ENCODE measurements at places on chromosomes 1 and 21.

- H3K27ac ChIP-seq: peak overlapping the region; percentile 89
- H3K27me3 ChIP-seq: no peaks in the 10 kb centered on the region
- H3K4me1 ChIP-seq: peaks cover 46% of the 10 kb centered on the region
- no peak overlapping the region for H3K4me3 ChIP-seq
- DNase-seq: no peak
- peaks cover 16% of the 10 kb centered on the region for H3K36me3 ChIP-seq
Observed at GRCh38 chr1:1308756-1309250, 406 bp downstream of the PUSL1 start.

- no peaks in the 10 kb centered on the region for H3K27me3 ChIP-seq
- peak overlapping the region; percentile 65 for H3K27ac ChIP-seq
- peaks cover 30% of the 10 kb centered on the region for H3K36me3 ChIP-seq
Observed at GRCh38 chr1:145858238-145858900, 512 bp downstream of the PIAS3 start.

DNA sequence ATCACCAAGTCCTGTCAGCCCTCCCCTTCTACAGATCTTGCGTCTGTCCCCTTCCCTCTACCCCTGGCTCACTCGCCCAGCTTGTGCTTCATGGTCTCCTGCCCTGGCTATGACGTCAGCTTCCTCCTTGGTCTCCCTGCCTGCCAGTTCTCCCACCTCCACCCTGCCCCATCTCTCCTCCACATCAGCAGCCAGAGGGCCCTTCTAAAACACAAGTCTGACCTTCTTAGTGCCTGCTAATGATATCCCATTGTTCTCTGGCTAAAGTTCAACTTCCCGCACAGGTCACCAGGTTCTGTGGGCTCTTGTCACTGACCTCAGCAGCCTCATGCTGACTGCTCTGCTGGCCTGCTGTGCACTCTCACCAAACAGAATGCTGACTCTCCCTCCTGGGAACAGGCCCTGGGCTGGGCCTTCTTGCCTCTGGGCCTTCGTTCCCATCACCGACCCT is 24.7 kb upstream of the MYCL start:
- H3K4me1 ChIP-seq: no peaks in the 10 kb centered on the region
- H3K4me3 ChIP-seq: no peak overlapping the region
- no peak for DNase-seq
- no peaks in the 10 kb centered on the region for H3K36me3 ChIP-seq

GRCh38 chr1:81201779-81202178 is 599.0 kb upstream of the ADGRL2 start:
- no peaks in the 10 kb centered on the region for H3K36me3 ChIP-seq
- no peaks in the 10 kb centered on the region for H3K4me1 ChIP-seq
- H3K27ac ChIP-seq: no peak overlapping the region

GRCh38 chr1:47940779-47941178 is 56.4 kb downstream of the TRABD2B start:
- no peaks in the 10 kb centered on the region for H3K27me3 ChIP-seq
- no peak overlapping the region for H3K27ac ChIP-seq
- DNase-seq: no peak
- no peaks in the 10 kb centered on the region for H3K4me1 ChIP-seq
- no peak overlapping the region for H3K4me3 ChIP-seq
- H3K36me3 ChIP-seq: no peaks in the 10 kb centered on the region

DNA sequence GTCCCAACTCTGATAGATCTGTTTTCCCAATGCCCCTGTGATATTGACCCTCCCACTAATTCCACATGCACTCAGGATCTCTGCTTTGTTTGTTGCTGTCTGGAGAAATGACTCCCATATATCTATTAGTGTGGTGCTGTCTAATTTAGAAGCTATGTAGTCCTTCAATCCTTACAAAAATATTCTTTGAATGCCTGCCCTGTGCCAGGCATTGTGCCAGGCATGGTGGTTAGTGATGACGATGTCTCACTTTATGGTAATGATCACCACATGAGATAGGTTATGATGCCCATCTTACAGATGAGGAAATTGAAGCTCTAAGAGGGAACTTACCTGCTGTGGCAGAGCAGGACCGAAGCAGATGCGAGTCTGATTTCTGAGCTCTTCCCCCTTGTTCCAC is 12.9 kb downstream of the MYOG start:
- no peak overlapping the region for H3K27ac ChIP-seq
- H3K27me3 ChIP-seq: peaks cover 10% of the 10 kb centered on the region
- no peak for DNase-seq
- H3K36me3 ChIP-seq: no peaks in the 10 kb centered on the region
- H3K4me3 ChIP-seq: no peak overlapping the region
- peaks cover 4% of the 10 kb centered on the region for H3K4me1 ChIP-seq

GRCh38 chr1:200749090-200749489 is 10.4 kb downstream of the CAMSAP2 start:
- H3K27ac ChIP-seq: no peak overlapping the region
- no peaks in the 10 kb centered on the region for H3K36me3 ChIP-seq
- no peaks in the 10 kb centered on the region for H3K27me3 ChIP-seq
- DNase-seq: no peak

DNA sequence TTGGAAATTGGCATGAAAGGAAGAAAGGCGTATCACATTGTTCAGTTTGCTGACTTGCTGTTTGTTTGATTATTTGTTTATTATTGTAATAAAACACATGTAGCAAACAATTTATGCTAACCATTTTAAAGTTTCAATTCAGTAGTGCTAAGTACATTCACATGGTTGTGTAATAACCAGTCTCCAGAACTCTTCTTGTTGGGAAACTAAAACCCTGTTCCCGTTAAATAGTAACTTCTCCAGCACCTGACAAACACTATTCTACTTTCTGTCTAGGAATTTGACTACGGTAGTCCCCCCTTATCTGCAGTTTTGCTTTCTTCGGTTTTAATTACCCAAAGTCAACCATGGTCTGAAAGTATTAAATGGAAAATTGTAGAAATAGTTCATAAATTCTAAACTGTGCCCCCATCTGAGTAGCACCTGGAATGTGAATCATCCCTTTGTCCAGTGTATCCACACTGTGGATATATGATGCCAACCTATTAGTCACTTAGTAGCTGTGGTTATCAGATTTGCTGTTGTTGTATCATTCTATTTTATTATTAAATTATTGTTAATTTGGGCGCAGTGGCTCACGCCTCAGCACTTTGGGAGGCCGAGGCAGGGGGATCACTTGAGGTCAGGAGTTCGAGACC is 5.5 kb downstream of the MORC3 start:
- no peak for DNase-seq
- no peak overlapping the region for H3K4me3 ChIP-seq
- peaks cover 30% of the 10 kb centered on the region for H3K36me3 ChIP-seq
- no peaks in the 10 kb centered on the region for H3K27me3 ChIP-seq

- H3K4me3 ChIP-seq: peak overlapping the region; percentile 99
- peak overlapping the region; percentile 83 for H3K27ac ChIP-seq
- H3K4me1 ChIP-seq: peaks cover 86% of the 10 kb centered on the region
- no peaks in the 10 kb centered on the region for H3K27me3 ChIP-seq
- peaks cover 31% of the 10 kb centered on the region for H3K36me3 ChIP-seq
Observed at GRCh38 chr1:206558794-206559671, 51.7 kb downstream of the RASSF5 start.

DNA sequence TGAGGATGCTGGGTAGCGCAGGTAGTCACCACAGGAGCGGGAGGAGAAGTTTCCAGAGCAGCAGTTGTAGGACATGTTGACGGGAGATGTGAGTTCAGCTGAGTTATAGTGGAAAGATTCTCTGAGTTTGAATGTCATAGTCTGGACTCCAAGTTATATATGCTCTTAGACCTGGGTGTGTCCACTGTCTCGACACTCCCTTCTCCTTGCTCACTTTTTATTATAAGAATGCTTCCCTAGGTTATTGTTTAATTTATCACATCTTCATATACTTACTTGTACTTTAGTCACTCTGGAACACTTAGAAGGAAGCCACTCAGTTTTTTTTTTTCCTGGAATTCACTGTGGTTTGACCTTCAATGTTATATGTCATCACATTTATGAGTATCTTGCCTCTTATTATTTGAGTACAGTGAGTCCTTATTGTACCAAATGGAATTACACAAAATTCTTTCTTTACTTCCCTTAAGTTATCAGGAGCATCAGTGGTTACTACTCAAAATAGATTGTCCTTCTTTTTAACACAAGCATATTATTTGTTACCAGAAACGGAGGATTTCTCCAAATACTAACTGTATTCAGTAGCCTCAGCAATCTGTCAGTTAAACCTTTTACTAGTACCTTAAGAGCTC is at the start of gene KRTAP13-2:
KRTAP13-2 (minus strand) TSS at position 133 of the 632 bp plus-strand sequence; CDS start at position 75, 58 bp downstream.
- H3K27ac ChIP-seq: no peak within 1 kb of the TSS
- H3K4me3 ChIP-seq: no peak within 1 kb of the TSS
- H3K36me3 ChIP-seq: no peaks in the 10 kb centered on the region
- no peaks in the 10 kb centered on the region for H3K4me1 ChIP-seq
- no peaks in the 10 kb centered on the region for H3K27me3 ChIP-seq
- DNase-seq: no peak

Data from CD4-positive, CD25-positive, alpha-beta regulatory T cell (primary cell).